MCF 10A (cell line): ENCODE measurements at places on chromosomes 12 and 14. TPM values are rescaled to one million over a fixed set of nuclear protein-coding genes. Genes with fewer than 3 reads are reported as not detected.

MMP17 gene
- 4.3 and 5.4 TPM in 2 replicates for total RNA-seq

RIMKLB gene
- 32.7 and 34.4 TPM in 2 replicates for total RNA-seq

FAM90A1 gene
- not detected in 2 replicates for total RNA-seq

LHX5 gene
- not detected in 2 replicates for total RNA-seq

GSG1 gene
- not detected in 2 replicates for total RNA-seq

RNASE2 gene
- total RNA-seq: not detected in 2 replicates

BORCS5 gene
- total RNA-seq: 11.0 and 15.3 TPM in 2 replicates

CLEC14A gene
- not detected in 2 replicates for total RNA-seq

SSPN gene
- total RNA-seq: 0.17 and 0.21 TPM in 2 replicates

GRIN2B gene
- total RNA-seq: not detected in 2 replicates

DNA sequence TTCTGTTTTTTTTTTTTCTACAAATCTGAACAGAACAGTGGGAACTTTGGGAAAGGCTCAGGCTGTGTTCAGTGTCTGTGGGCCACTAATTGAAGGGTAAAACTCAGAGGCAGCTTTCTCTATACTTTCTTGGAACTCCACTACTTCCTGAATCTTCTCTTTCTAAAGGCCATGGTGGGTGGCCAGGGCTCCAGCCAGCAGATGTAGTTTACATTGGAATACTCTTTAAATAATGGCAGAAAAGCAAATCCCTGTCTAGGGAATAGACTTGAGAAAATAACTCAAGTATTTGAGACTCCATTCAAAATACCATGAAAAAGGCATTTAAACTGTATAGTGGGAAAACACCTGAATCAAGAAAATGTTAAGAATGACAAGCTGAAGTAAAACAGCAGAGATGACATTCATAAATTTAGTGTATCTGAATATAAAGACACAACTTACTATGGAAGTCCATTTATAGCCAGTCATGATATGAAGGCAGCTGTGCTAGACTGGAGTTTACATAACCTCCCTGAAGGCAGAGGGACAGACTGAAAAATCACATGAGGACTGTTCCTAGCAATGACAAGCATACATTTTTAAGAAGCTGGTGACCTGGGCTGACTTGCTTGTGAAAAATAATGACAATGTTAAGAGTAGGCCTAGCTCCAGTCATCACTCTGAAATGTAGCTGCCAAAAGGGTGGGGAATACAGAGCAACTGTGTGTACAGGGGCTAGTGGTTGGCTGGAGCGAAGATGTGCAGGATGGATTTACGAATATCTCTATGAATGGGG is 168.6 kb downstream of the STXBP6 start:
- DNase-seq: no peak

GRCh38 chr12:31518680-31519227 is 72.2 kb downstream of the DENND5B start:
- peak; percentile 98 for DNase-seq

- no peak for DNase-seq
These were observed 353.6 kb downstream of the TMEM121 start for GRCh38 chr14:105879867-105880561.

DNA sequence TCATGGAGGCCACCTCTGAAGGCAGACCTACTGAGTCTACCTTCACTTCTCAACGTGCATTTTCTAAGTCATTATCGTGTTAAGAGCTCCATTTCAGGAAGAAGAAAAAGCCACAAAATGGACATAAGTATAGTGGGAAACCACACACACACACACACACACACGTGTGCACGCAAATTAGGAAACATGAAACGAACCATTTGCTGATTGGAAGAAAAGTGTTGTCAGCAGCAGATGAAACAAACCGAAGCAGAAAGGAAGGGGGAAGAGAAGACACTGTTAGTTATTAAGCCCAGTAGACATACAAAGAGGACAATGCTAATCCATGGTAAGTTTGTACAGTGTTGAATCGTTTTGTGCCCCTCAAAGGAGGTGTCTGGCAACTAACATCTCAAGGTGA is 9.9 kb upstream of the VPS33A start:
- no peak for DNase-seq

- peak; percentile 77 for DNase-seq
These were observed 6.0 kb downstream of the LTB4R start for GRCh38 chr14:24317141-24317928.

DNA sequence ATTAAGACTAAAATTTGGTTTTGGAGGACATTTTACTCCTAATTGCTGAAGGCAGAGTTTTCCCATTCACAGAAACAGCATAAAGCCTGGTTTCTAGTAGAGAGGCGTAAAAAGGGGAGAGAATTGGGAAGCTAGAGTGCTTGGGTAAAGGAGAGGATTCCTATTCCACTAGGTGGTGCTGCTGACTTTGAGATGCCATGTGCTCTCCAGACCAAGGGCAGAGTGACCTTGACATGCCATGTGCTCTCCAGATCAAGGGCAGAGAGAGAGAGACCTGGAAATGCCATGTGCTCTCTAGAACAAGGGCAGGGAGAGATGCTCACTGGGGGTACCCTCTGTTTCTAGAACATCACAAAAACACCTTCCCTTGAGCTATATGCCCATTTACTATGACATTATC is 176.2 kb upstream of the PDZRN4 start:
- DNase-seq: no peak

DNA sequence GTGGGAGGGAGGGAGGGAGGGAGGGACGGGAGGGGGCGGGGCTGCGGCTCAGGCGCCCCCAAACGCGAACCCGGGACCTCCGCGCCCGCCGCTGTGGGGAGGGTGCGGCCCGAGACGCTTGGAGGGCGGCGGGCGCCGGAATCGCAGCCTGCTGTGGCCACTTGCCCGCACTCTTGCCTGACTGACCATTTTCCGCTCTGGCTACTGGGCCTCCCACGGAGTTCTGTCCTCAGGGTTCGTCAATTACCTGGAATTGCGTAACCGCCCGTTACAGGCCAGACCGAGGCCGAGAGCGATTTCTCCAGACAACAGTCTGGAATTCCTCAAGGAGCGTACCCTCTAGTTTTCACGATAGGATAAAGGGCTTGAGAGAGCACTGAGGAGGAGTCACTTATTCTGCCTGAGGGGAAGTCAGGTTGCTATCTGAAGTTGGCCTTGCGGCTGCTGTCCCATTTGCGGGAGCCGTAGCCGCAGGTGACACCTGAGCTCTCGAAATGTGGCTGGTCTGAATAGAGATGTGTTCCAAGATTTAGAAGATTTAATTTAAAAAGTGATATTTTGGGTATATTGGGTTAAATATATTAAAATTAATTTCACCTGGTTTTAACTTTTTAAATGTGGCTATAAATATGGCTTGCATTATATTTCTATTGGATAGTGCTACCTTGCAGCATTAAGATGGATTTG is 446 bp upstream of the ZNF641 start:
- peak; percentile 82 for DNase-seq

GRCh38 chr12:101759396-101760047 is 20.3 kb upstream of the SYCP3 start:
- DNase-seq: peak; percentile 61

DNA sequence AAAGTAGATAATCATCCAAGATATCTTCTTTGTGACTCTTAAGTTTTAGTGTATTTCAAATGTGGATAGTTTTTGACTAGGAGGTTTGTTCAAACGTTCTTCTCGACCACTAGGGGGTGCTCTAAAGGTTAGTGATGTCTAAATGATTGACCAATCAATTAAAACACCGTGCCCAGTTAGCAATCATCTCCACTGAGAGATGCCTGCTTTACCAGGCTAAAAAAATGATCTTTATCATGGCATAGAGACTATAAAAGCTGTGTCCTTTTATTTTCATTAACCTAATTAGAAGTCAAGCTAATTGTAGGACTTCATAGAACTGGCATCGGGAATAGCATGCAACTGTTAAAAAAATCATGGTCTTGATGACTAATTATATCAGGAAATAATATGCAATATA is 153.9 kb downstream of the PRKCH start:
- peak; percentile 84 for DNase-seq

- no peak for DNase-seq
These were observed 187.3 kb upstream of the RMST start for GRCh38 chr12:97275256-97275655.

DNA sequence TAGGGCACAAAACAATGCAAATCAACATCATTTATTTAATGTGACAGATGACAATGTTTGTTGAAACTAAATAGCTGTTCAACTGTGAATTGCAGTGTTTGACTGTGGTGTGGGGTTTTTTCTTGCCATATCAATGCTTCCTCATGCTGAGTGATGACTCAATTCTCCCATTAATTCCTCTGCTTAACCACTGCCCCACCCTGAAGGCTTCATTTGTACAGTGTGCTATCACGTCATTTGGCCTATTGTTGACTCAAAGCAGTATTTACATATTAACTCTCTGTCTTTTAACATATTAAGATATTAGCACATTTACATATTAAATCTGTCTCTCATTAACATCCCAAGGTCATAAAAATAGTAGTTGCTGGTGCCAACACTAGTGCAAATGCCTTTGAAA is 164.8 kb upstream of the NRXN3 start:
- peak; percentile 75 for DNase-seq

GRCh38 chr12:56995201-56995929 is 11.0 kb downstream of the ZBTB39 start:
- DNase-seq: no peak

GRCh38 chr14:84028080-84028604 is 1501.8 kb upstream of the FLRT2 start:
- DNase-seq: no peak

- DNase-seq: peak; percentile 40
These were observed 218.8 kb upstream of the TMPO start for GRCh38 chr12:98296462-98297079.

- no peak for DNase-seq
These were observed 3.7 kb downstream of the CFAP54 start for GRCh38 chr12:96493106-96493505.

GRCh38 chr14:95489214-95490137 is 27.0 kb downstream of the SYNE3 start:
- peak; percentile 42 for DNase-seq

- DNase-seq: no peak
These were observed 136.5 kb downstream of the LRFN5 start for GRCh38 chr14:41743140-41743539.

DNA sequence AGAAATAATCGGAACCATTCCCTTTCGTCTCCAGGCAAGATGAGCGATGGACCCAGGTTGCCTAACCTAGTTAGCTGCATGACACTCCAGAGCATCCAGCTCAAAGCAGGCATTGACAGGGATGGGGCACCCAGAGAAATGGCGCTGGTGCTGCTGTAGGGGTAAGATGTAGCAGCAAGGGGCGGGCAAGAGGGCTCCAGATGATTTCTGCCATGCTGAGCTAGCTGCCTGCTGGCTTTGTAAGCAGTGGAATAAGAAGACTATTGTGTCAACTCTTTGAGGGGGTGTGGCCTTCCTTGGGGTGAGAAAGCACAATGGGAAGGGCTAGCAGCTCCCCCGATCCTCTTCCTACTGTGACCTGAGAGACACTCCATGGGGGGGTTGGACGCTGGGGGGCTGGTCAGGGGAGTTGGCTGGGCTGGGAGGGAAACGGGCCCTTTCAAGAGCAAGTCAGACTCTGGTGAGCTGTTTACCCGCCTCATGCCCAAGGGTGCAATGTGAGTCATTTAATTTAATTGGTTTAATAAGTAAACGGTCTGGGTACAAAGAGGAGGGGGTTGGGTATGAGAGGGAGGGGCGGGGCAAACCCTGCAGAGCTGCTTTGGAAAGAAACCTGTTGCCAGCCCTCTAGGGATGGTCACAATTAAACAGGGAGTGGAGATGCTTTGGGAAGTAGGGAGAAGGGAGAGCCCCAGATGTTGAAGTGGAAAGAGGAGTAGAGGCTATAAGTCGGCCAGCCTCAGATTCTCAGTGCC is 50.5 kb downstream of the B4GALNT3 start:
- DNase-seq: peak; percentile 35

- no peak for DNase-seq
These were observed 441.6 kb downstream of the GLT1D1 start for GRCh38 chr12:129294868-129295267.

GRCh38 chr14:90491221-90491885 is 94.5 kb downstream of the CALM1 start:
- peak; percentile 35 for DNase-seq

DNA sequence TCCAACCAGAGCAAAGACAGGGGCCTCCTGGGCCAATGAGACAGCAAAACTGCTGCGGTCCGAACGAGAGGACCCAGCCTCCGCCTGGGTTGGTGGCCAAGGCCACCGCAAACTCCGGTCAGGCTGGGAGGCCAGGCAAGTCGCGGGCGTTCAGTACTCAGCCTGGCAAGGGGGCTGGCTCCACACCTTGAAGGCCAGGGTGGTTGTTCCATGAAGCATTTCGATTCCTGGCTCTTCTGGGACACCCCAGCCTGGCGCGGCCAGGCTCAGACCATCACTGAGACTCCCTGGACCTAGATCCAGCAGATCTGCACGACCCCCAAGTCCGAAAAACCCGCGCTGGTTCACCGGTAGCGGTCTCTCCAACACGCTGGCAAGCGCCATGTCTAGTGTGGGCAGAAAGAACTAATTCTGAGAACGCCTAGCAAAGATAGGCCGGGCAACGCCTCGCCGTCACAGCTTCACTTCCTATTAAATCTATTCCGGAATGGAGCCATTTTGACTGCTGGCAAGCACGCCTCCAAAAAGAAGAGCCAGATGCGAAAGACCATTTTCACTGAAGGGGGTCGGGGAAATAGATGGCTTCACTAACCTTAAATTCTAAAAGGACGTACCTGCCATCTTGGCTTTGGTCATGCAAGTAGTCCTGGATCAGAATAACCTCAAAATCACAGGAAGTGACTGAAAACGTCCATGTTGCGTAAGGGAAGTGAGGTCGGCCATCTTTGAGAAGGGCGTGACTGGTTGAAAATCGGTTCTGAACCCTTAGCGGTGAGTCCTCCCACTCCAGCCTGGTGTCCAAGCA is at the start of gene PSMB5:
Gene PSMB5 (minus strand): TSS at position 403 of the 805 bp plus-strand sequence. CDS start 19 bp downstream, at position 384.
- peak; percentile 96 for DNase-seq

GRCh38 chr12:65504417-65504816 is 225.9 kb downstream of the MSRB3 start:
- DNase-seq: no peak

GRCh38 chr12:114976372-114976771 is 292.4 kb upstream of the TBX3 start:
- no peak for DNase-seq

DNA sequence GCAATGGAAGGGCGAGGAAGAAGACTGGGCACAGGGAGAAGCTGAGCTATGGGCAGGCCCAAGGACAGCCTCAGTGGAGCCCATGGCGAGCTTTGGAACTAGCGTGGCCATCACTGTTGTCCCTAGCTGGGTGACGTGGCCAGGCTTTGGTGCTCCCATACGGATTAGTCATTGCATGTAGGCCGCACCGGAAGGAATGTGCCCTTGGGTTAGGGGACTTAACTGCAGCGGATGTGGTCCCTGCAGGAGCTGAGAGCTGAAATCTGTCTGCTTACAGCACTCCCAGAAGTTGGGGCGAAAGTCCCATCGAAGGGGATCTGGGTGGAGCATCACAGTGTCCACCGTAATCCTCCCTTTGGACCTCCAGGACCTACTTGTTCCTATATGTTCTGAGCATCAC is 133.7 kb downstream of the PAPOLA start:
- no peak for DNase-seq

GRCh38 chr12:23587833-23588559 is 361.5 kb downstream of the SOX5 start:
- no peak for DNase-seq

GRCh38 chr14:64680013-64680713 is 24.1 kb upstream of the PLEKHG3 start:
- peak; percentile 96 for DNase-seq
